Smooth muscle cell of the pulmonary artery (primary cell): ENCODE measurements at places on chromosomes 5 and 9. TPM values are rescaled to one million over a fixed set of nuclear protein-coding genes. Genes with fewer than 3 reads are reported as not detected.

The NR4A3 gene
- total RNA-seq = 2.2 and 8.9 TPM in 2 replicates

The ORM2 gene
- total RNA-seq = not detected in 2 replicates

The SEMA4D gene
- 0.07 and 0.78 TPM in 2 replicates for total RNA-seq

The CSF1R gene
- total RNA-seq = 0.26 and 0.69 TPM in 2 replicates

The C5orf46 gene
- 12.3 and 16.7 TPM in 2 replicates for total RNA-seq

The OR1Q1 gene
- 0.59 TPM in 1 of 2 replicates, not detected in the other for total RNA-seq

The PPP1R26 gene
- 13.4 and 15.6 TPM in 2 replicates for total RNA-seq

The GARIN3 gene
- total RNA-seq = not detected in 2 replicates

The FBN2 gene
- 59.1 and 146 TPM in 2 replicates for total RNA-seq

The PPP2R2B gene
- 0.66 and 1.0 TPM in 2 replicates for total RNA-seq

The TEX48 gene
- total RNA-seq = not detected in 2 replicates

The TRIP13 gene
- total RNA-seq = 6.4 and 8.2 TPM in 2 replicates

The TEK gene
- 3.4 and 15.5 TPM in 2 replicates for total RNA-seq

The GLDC gene
- 0.33 and 2.3 TPM in 2 replicates for total RNA-seq

The OR1J2 gene
- total RNA-seq = 0.50 TPM in 1 of 2 replicates, not detected in the other

The DRD1 gene
- total RNA-seq = 0.33 and 1.2 TPM in 2 replicates

The TXNDC8 gene
- not detected in 2 replicates for total RNA-seq

The PCDHGA2 gene
- 2.8 and 4.2 TPM in 2 replicates for total RNA-seq

The PCDHGB3 gene
- 7.8 and 8.1 TPM in 2 replicates for total RNA-seq

The GPR151 gene
- total RNA-seq = not detected in 2 replicates

The SERF1B gene
- 11.8 and 17.9 TPM in 2 replicates for total RNA-seq

The ARL14EPL gene
- total RNA-seq = not detected in 2 replicates

The NIM1K gene
- total RNA-seq = 2.7 and 3.2 TPM in 2 replicates

The AK8 gene
- 0.39 and 0.53 TPM in 2 replicates for total RNA-seq

The RASEF gene
- 0.07 TPM in 2 replicates for total RNA-seq

The PROB1 gene
- total RNA-seq = 1.3 and 1.7 TPM in 2 replicates

The BASP1 gene
- 89.6 and 109 TPM in 2 replicates for total RNA-seq

The CCNI2 gene
- not detected in 2 replicates for total RNA-seq

The GHR gene
- total RNA-seq = 2.4 and 6.2 TPM in 2 replicates

The F2RL2 gene
- total RNA-seq = 19.8 and 34.1 TPM in 2 replicates

The SPIN1 gene
- total RNA-seq = 104 and 128 TPM in 2 replicates

The ABCA1 gene
- total RNA-seq = 85.7 and 219 TPM in 2 replicates

The CDH10 gene
- 0.72 and 2.4 TPM in 2 replicates for total RNA-seq

The CORO2A gene
- 0.26 and 0.73 TPM in 2 replicates for total RNA-seq

The SCGB3A2 gene
- total RNA-seq = not detected in 2 replicates

The C5 gene
- 5.1 and 5.3 TPM in 2 replicates for total RNA-seq

The FOXD4L3 gene
- total RNA-seq = 0.07 and 0.10 TPM in 2 replicates

The MED7 gene
- total RNA-seq = 7.0 and 7.1 TPM in 2 replicates

The FBXL7 gene
- 6.3 and 7.3 TPM in 2 replicates for total RNA-seq

The NDUFA8 gene
- total RNA-seq = 27.7 and 37.6 TPM in 2 replicates

The AGXT2 gene
- not detected in 2 replicates for total RNA-seq

The IL5 gene
- total RNA-seq = not detected in 2 replicates

The TAS2R1 gene
- total RNA-seq = not detected in 2 replicates

The TAF11L3 gene
- not detected in 2 replicates for total RNA-seq

The PFN3 gene
- not detected in 2 replicates for total RNA-seq

The PTPRD gene
- total RNA-seq = 5.0 and 17.2 TPM in 2 replicates

The HAND1 gene
- not detected in 2 replicates for total RNA-seq

The PCDHGA11 gene
- 20.6 and 27.7 TPM in 2 replicates for total RNA-seq
